ENCODE measurements at places on chromosomes 12 and 14.
A peak's percentile ranks its signal among the peaks of the same experiment; 100 is the strongest.

- no peak for DNase-seq
These were observed 27.4 kb downstream of the DTX1 start for GRCh38 chr12:113083863-113084435.

GRCh38 chr12:125132698-125133400, 67.6 kb downstream of the AACS start:
- no peak for DNase-seq

GRCh38 chr12:80400571-80400991, 43.5 kb upstream of the PTPRQ start:
- DNase-seq: no peak

GRCh38 chr12:2834581-2835491, at the start of gene NRIP2:
NRIP2 (minus strand) TSS chr12:2835035; CDS start chr12:2834983, 52 bp downstream.
- peak; percentile 67 for DNase-seq

DNA sequence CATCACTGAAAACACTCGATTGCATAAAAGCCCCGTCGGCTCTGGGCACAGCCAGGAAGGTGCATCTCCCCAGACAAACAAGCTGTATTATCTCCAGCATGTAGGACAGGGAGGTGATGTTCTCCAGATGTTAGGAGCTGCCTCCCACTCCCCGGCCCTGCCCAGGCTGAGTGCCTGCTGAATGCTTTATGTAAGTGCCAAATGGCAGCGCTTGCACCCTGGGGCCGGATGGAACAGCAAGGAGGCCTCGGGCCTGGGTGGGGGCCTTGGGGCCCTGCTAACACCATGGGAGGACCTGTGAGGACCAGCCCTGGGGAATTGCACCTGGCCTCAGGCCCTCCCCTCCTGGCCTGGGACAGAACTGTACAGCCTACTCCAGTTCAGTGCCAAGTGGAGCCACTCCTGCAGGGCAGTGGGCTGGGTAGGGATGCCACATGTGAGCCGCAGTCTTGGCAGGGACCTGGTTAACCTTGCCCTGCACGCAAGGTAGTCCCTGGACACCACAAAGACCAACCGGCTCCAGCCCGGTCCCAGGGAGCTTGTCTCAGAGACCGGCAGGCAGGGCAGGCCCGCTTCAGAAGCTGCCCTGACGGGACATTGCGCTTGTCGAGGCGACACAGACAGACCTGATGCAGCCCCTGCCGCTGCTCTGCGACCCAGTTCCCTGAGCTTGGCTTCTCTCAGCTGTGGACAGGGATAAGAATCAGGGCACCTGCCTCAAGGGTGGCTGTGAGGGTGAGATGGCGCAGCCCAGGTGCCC, 35.3 kb upstream of the PPP1R13B start:
- DNase-seq: no peak

GRCh38 chr12:119578112-119578511, 15.5 kb upstream of the TMEM233 start:
- DNase-seq: no peak
